Uterus (tissue), 4 donors: ENCODE measurements at places on chromosomes 6 and 20.

GRCh38 chr6:11732036-11732631 is 46.5 kb downstream of the ADTRP start:
- peak; percentile 35 for DNase-seq

DNA sequence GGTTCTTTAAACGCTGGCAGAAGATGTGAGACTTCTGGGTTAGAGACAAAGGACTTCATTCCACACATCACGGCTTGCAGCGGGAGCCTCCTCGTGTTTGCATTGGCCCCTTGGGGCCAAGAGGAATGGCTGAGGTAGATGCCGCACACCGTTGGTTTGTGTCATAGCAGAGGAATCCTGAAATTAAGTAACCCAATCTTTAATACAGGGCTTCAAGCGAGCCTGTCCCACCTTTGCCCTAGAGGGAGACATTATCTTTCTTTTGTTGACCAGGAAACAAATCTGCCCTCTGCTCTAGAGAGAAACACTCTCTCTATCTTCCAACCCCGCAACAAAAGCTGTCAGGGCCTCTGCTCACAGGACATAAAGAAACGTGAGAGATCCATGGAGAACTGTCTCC is 277.5 kb upstream of the ZFP64 start:
- no peak for DNase-seq

GRCh38 chr6:10962673-10963072 is 75.8 kb downstream of the SYCP2L start:
- no peak for DNase-seq

- no peak for DNase-seq
These were observed 472.0 kb downstream of the CD109 start for GRCh38 chr6:74167976-74168375.

DNA sequence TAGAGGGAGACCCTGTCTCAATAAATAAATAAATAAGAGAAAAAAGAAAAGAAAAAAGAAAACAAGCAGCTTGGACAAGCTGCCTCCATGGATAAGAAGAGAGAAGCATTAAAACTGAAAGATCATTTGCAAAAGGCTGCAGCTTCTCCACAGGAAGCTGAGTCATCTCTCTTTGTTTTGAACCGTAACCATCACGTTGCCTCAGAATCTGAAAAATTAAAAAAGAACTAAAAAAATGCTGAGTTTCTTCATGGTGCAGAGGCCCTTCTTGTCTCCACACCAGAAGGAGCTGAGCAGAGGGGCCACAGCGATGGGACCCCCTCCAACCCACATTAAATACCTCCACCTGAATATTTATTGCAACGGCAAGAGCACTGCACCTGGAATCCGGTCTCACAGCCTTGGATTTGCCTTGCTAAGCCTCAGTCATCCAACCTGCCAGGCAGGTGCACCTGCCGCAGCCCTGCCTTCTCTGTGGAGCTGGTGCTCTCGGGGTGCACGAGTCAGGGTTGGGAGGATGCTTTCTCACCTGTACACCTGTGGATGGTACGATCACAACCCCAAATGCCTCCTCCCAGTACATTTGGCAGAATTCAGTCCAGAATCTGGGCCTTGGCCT is 28.1 kb downstream of the TOX2 start:
- DNase-seq, result no peak

- DNase-seq, result no peak
These were observed 4.6 kb upstream of the TNFRSF6B start for GRCh38 chr20:63691711-63692435.

DNA sequence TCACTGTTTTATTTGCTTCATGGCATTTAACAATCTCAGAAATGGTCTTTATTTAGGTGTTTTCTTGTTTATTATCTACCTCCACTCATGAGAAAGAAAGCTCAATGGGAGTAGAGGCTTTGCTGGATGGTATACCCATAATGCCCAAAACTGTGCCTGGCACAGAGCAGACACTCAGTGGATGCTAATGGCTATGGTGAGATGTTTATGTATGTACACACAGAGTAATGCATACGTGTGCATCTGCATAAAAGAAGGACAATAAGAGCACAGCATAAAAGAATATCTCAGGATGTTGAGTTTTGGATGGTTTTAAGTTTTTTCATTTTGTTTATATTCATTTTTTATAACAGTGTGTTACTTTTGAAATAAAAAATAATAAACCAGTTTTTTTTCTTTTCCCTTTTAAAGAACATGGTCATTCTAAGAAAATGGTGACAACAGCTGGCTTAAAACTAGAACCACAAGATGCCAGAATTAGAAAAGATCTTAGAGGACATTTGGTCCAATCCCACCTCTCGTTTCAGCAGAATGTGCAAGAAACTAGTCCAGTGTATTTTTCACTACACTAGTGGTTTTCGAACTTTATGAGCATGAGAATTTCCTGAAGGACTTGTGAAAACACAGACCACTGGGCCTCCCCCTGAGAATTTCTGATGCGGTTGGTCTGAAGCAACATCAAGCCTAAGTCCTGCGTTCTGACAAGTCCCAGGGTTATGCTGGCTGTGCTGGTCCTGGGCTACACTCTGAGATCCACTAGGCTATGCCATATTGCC is 131.9 kb downstream of the FYN start:
- no peak for DNase-seq

DNA sequence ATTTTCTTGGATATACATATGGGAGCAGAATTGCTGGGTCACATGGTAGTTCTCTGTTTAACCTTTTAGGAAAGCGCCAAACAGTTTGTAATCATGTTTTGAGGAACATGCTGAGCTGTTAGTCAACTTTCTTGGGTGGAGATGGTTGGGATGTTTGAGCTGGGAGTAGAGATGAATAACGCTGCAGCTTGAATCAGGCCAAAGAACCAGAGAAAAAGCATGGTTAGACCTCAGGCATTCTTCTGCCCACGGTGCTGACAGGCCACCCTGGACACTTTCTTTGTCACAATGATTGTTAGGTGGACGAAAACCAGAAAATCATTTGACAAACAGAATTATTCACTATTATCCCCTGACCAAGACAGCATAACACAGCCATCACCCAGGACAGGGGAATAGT is 66.8 kb downstream of the PRDM1 start:
- no peak for DNase-seq
